ENCODE measurements at places on chromosomes 6 and 20.

- DNase-seq = no peak
These were observed 7.8 kb downstream of the PIGT start for GRCh38 chr20:45423700-45424099.

GRCh38 chr20:51500311-51500710 lies 42.2 kb downstream of the NFATC2 start:
- DNase-seq = no peak

DNA sequence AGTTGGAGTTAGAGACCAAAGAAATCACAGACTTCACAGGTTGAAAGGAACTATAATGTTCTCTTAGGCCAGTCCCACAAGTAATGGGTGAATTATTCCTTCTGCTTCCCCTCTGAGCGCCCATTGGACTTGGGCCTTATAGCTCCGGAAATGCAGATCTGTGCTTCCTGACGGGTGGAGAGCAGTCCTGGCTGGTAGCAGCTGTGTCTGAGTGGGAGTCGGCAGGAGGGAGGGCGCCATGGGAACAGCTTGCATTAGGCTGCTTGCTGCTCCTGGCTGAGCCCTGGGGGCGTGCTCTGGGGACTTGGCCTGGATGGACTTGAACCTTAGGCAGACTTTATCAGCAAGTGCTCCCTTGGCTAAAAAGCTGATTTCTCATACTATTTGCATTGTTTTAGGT lies 18.4 kb upstream of the NUP153 start:
- DNase-seq = peak; percentile 60

DNA sequence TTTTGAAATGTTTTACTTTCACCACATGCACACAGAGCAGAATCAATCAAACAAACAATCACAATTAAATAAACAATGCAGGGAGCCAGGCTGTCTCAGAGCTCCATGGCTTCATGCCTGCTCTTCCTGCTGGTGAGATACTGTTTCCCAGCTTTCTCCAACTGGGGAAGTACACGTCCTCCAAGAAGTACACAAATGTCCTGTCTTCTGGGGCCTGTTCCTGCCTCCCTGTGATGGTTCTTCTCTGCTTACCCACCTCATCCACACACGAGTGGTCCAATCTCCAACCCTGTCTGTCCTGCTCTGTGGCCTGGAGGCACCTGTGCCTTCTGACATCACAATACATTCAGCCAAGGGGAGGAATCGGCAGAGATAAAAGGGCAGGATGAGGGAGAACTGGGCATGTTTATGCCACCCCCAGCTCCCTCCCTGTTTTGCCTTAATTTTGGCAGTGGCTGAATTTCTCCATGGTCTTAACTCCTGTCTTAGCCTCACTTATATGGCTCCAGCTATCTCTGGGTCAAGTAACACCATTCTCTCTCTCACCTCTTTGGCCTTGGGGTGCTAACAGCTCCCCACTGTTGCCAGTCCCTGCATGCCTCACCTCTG lies 25.3 kb upstream of the TTPAL start:
- no peak for DNase-seq

- no peak for DNase-seq
These were observed 256.4 kb downstream of the GMPR start for GRCh38 chr6:16494793-16495192.

GRCh38 chr6:135904666-135905065 lies 53.2 kb downstream of the PDE7B start:
- DNase-seq = no peak

GRCh38 chr6:83132121-83132520 lies 60.9 kb downstream of the PGM3 start:
- DNase-seq = no peak

GRCh38 chr20:64232794-64233193 lies 22.8 kb upstream of the PCMTD2 start:
- no peak for DNase-seq

GRCh38 chr6:21133901-21134300 lies 459.6 kb upstream of the SOX4 start:
- no peak for DNase-seq

- DNase-seq = no peak
These were observed 157.6 kb downstream of the HDGFL1 start for GRCh38 chr6:22726966-22727365.

DNA sequence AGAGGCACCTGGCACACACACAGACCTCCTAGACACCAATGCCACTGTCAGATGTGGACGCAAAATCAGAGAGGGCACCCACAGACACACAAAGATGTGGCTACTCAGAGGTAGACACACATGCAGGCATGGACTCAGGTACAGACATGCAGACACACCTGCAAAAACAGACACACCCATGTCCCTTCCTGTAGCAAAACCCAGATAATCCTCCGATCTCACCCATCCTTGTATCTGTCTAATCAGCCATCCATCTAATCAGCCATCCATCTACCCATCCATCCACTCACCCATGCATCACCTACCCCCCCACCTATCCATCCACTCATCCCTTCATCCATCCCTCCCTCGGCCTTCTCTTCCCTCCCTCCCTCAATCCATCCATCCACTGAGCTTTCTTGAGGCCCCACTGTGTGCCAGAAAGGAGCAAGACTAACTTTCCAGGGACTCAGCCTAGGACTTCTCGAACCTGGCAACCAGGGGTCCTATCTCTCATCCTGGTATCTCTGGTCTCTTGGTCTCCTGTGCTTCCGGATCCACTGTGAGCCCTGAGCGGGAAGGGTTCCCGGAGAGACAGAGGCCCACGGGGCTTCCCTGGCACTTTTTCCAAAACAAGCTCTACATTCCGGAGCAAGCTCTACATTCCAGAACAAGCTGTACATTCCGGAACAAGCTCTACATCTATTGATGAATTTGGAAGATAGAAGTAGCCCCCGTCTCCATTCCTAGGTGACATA lies 1.1 kb upstream of the TGM2 start:
- DNase-seq = no peak

GRCh38 chr6:130997061-130997753 lies 65.8 kb downstream of the EPB41L2 start:
- DNase-seq = peak; percentile 20

GRCh38 chr6:163460307-163460782 lies 45.8 kb downstream of the QKI start:
- DNase-seq = peak; percentile 10

- DNase-seq = peak; percentile 28
These were observed 39.9 kb downstream of the PREX1 start for GRCh38 chr20:48787861-48788375.

GRCh38 chr6:96721227-96721626 lies 116.0 kb downstream of the GPR63 start:
- no peak for DNase-seq

DNA sequence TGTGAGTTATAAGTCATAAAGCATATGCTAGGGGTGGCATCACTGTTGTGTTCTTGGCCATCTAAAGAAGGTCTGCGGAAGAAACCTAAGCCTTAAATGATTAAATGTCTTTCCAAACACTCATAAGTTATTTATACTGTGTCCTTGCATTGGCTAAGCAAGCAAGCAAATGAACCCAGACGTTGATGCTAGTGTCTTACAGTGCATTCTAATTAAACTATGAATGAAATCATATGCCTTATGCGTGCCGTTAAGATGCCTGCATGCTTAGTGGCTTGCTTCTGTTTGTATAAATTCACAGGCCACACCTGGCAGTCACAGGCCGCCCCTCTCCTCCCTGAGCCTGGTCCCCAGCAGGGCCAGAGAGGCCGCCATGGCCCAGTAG lies 49.9 kb downstream of the RIN2 start:
- DNase-seq = no peak

- DNase-seq = no peak
These were observed 1.1 kb upstream of the GRM1 start for GRCh38 chr6:146027586-146028251.

GRCh38 chr6:95601133-95601532 lies 23.8 kb downstream of the MANEA start:
- DNase-seq = peak; percentile 26

GRCh38 chr6:2042956-2043648 lies 202.3 kb downstream of the GMDS start:
- DNase-seq = no peak

GRCh38 chr6:158717341-158718330 lies 67.8 kb downstream of the SYTL3 start:
- DNase-seq = no peak

DNA sequence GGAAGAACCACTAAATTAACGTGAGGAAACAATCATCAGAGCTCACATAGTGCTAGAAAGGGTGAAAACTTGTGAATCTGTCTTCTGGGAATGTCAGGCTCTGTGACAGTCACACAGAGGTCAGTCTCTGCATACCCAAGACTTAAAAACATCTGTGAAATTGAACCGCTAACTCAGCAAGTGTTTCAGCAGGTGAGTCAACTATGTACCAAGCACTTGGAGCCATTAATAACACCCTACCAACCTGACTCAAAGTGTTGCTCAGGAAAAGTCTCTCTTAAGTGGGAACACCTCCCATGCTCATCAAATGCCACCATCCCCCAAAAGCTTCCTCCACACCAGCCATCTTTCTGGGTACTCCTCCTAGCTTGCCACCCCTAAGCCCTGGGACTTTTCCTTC lies 92.3 kb upstream of the CARMIL1 start:
- no peak for DNase-seq

GRCh38 chr6:42241915-42242314 lies 24.3 kb upstream of the MRPS10 start:
- DNase-seq = no peak

- no peak for DNase-seq
These were observed 124.5 kb downstream of the PHACTR3 start for GRCh38 chr20:59728722-59729430.

GRCh38 chr6:15945593-15946159 lies 183.2 kb upstream of the MYLIP start:
- DNase-seq = no peak

DNA sequence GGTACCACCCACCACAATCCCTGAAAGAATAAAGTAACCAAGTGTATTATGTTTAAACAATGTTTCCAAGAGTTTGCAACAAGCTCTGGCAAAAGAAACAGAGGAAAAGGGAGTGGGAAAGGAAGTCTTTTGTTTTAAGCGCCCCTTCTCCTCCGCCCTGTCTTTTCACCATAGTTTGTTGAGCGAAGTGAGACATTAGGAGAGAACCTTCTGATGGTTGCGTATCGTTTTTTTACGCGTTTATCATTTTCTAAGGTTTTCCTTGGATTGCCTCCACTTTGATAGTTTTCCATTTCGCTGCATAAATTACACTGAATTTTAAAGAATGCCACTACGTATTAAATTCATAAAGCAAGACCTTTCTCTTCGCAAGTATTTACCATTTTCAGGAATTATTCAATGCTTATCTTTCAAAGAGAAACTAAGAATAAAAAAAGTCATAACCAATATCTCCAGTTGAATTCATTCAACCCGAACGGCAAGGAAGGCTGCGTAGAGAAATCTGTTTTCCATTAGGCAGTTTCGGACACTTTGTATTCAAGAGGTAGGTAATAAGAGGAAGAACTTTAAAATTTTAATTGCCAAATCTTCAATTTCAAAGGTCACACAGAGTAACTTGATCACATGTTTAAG lies 920 bp upstream of the EPHA7 start:
- no peak for DNase-seq

- DNase-seq = no peak
These were observed 33.1 kb upstream of the FAM135A start for GRCh38 chr6:70380252-70380651.

- no peak for DNase-seq
These were observed 431.6 kb downstream of the GJA1 start for GRCh38 chr6:121867095-121867494.

DNA sequence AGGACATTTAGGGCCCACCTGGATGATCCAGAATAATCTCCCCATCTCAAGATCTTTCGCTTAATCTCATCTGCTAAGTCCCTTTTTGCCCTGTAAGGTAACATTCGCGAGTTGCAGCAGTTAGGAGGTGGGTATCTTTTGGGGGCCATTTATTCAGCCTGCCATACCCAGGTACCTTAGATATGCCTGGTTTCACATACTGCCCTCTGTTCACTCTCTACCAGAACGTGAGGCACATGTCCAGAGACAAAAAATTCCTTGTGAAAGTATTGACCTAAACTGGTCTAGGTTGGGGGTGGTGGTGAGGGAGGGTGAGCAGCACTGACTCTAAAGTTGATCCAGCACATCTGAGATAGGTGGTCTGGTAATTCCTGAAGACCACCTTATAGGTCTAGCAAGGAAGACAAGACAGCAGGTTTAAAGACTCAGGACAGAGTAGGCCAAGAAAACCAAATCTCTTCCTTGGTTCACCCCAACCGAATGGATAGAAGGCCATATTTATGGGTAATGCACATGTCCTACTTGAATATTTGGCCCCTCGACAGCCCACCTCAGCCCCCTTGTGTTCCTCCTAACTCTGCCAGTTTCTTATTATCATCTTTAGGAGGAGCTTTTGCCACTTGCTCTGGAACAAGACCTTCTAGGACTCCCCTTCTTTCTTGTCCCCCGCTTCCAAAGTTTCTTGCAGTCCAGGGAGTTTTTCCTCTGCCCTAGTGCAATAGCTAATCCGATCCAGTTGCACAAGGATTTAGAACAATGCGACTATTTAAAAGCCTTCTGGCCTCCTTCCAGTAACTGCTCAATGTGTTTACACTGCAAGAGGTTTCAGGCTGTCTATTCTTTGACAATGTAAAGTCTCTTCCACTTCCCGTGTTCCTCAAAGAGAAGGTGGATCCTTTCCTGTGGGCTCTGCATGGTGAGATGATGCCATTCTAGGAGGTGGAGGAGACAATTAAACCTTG lies 213.0 kb upstream of the LAMP5 start:
- DNase-seq = no peak
